GOT3 (cell line): ENCODE measurements at places on chromosomes 4 and X.

DNA sequence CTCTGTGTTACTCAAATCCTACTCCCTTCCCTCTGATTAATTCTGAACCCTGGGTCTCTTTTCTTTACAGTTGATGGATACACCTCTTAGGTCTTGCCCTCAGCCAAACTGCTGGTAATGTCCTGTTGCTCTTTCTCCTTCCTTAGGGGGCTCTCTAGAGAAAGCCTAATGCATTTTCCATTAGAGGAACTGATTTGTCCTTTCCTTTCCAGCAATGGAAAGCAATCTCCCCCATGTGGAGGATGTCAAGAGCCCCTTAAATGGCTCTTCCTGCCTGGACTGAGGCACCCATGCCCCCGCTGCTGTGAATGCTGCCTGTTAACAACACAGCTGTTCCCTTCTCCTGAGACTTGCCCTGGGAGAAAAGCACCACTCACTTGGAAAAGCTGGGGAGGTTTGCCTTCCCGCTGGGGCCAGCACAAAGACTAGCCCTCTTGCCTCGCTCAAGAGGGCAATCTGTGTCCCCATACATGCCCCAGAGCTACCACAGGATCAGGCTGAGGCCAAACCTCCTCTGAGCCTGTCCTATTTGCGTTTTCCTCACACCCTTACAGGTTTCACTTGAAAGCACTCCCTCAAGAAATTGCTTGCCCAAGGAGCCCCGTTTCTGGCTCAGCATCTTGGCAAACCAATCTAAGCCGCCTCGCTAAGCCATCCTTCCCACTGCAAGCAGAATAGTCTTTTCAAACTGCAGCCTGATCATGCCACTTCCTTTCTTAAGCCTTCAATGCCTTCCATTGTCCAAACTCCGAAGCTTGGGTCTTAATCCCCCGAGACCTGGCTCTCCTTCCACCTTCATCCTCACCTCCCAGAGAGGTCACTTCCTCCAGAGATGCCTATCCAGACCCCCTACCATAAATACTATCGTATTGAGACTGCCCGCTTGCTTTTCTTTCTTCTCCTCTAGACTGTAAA is 23.2 kb upstream of the SMIM20 start:
- no peak for DNase-seq

GRCh38 chrX:153887385-153887784 is 1.4 kb upstream of the L1CAM start:
- no peak for DNase-seq

GRCh38 chr4:107131295-107131694 is 95.2 kb upstream of the DKK2 start:
- DNase-seq, result no peak

GRCh38 chr4:73429826-73430587 is 6.0 kb upstream of the AFP start:
- DNase-seq, result no peak

DNA sequence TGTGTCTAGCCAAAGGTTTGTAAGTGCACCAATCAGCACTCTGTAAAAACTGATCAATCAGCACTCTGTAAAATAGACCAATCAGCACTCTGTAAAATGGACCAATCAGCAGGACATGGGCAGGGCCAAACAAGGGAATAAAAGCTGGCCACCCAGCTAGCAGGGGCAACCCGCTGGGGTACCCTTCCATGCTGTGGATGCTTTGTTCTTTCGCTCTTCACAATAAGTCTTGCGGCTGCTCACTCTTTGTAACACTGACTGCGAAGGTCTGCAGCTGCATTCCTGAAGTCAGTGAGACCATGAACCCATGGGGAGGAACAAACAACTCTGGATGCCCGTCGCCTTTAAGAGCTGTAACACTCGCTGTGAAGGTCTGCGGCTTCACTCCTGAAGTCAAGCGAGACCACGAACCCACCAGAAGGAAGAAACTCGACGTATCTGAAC is 14.3 kb downstream of the HNRNPDL start:
- DNase-seq, result no peak

GRCh38 chr4:24693636-24694035 is 101.7 kb upstream of the SOD3 start:
- DNase-seq, result no peak

DNA sequence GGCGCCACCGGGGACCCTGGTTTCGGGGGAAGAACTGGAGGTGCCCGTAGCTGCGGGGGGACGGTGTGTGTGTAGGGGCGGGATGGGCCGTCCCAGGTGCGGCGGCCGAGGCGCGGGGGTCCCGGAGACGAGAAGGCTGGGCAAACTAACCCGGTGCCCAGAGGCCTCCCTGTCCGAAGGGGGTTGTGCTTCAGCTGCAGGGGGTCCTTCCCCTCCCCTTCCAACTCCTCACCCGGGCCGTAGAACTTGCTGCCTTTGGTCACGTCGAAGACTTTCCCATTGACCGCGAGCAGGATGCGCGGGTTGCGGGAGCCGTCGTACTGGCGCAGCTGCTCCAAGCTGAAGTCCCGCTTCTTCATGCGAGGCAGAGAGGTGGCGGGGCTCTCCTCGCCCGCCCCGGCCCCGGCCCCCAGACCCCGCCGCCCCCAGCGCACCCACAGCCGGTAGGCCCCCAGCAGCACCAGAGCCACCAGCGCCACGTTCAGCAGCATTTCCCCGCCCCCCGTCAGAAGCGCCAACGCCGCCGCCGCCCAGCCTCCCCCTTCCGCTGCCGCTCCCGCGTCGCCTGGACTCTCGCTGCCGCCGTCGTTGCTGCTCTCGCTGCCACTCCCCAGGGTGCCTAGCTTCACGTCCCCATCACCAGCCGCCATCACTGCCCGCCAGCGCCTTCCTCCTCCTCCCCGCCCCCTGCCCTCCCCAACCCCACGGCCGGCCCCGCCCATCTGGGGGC is at the start of gene PGRMC2:
Gene PGRMC2, minus strand, starts transcription at position 673 of the 730 bp plus-strand sequence. Its CDS starts 23 bp downstream, at position 650.
- no peak for DNase-seq

- DNase-seq, result no peak
These were observed 65.2 kb downstream of the AMMECR1 start for GRCh38 chrX:110252711-110253110.

DNA sequence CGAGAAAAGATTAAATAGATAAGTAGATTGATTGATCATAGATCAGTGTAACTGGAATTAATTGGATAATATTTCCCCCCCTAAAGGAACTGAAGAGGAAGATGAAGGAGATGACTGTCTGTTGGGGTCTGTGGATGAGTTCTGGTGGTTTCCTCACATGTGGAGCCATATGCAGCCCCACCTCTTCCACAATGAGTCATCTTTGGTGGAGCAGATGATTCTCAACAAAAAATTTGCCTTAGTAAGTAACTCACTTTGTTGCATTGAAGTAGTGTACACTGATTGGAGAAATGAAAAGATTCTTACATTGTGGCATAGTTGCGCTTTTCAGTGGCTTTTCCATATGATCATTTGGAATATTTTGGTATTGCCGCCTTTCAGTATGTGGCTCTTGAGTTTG is 80.4 kb downstream of the NDST3 start:
- no peak for DNase-seq

- DNase-seq, result no peak
These were observed 35.9 kb upstream of the GPR78 start for GRCh38 chr4:8544282-8544681.

DNA sequence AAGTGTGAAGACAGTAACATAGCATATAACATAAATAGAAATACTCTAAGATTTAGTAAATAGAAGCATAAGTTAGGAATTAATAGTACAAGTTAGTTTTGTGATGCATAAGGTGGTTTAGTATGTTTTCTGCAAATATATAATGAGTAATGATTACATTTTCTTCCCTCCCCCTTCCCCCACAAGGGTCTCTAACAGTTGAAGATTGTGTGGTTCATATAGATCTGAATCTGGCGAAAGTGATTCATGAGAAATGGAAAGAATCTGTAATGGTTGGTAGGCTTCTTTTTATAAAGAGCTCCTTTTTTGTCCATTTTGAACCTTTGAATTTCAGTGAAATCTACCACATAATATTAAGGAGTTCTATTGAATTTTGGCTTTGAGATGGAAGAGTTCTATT is 66.3 kb downstream of the N4BP2 start:
- no peak for DNase-seq

DNA sequence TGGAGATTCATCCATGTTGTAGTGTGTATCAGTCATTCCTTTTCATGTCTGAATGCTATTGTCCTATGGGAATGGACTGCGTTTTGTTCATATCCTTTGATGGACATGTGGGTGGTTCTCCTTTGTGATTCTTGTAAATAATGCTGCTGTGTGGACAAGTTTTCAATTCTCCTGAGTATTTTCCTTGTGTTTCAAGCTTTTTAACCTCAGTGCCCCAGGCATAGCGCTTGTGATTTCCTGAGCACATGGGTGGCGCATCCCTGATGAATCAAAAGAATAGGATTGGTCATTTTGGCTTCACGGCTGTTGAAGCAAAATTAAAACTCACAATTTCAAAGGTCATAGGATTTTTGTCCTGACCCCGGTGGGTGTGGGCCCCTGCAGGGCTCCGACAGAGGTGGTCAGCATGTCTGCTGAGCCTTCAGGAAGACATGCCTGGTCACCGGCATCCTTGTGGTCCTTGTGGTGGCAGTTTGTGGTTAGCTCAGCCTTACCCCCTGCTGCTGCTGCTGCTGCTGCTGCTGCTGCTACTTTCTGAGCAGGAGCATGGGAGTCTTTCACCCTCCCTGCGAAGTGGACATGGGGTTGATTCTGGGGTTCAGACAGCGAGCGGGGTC is 30.0 kb downstream of the SHROOM2 start:
- no peak for DNase-seq

- DNase-seq, result no peak
These were observed 163.1 kb upstream of the MID1 start for GRCh38 chrX:10783451-10783995.

GRCh38 chrX:149506349-149506748 is 1.2 kb upstream of the IDS start:
- DNase-seq, result no peak

GRCh38 chr4:61225656-61226055 is 25.5 kb downstream of the ADGRL3 start:
- no peak for DNase-seq

- DNase-seq, result no peak
These were observed 44.2 kb downstream of the COQ2 start for GRCh38 chr4:83240379-83240875.
